Activated CD4-positive, alpha-beta T cell treated with anti-CD3 and anti-CD28 coated beads, Interleukin-2, amount 10 ng/mL, durations not matched to agents 24 days and 14 days (primary cell): ENCODE measurements at places on chromosomes 7 and 10.

- DNase-seq = no peak
Observed at GRCh38 chr10:31702005-31702404, 226.6 kb downstream of the ARHGAP12 start.

GRCh38 chr7:18623389-18623788 is 127.8 kb downstream of the HDAC9 start:
- no peak for DNase-seq

DNA sequence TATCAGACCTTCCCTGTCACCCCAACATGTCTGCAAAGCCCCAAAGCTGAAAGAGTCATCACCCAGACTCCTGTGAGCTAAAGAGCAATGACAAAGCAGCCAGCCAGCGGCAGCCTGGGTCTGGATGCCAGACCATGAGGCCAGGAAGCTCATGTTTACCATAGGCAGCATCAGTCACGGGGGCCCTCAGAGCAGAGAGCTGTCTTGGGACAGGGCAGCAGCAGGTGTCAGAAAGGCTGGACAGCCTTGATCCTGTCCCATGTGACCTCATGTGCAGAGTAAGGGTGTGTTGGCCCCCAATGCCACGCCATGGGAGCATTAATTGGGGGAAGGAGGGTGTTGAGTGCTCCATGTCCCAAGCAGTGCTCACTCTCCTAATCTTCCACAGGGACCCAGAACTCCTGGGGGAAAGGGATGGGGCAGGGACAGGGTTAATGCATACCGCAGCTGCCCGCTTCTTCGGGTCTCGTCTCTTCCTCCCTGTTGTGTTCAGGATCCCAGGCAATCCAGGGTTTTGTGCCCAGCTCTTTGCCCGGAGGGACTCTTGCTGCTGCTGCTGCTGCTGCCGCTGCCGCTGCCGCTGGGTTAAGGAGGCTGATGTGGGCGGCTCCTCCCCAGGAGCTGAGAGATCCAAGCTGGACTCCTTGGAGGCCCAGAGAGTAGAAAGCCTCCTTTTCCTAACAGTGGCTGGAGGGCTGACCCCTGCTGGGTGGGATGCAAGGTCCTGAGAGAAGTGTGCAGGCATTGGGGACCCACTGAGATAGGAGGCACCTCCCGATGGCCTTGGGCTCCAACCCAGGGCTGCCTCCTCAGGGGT is 7.1 kb downstream of the CCDC201 start:
- DNase-seq = no peak

GRCh38 chr7:102129636-102130370 is 156.9 kb upstream of the SH2B2 start:
- DNase-seq = no peak

GRCh38 chr10:86207226-86207625 is 159.4 kb downstream of the GRID1 start:
- DNase-seq = no peak

DNA sequence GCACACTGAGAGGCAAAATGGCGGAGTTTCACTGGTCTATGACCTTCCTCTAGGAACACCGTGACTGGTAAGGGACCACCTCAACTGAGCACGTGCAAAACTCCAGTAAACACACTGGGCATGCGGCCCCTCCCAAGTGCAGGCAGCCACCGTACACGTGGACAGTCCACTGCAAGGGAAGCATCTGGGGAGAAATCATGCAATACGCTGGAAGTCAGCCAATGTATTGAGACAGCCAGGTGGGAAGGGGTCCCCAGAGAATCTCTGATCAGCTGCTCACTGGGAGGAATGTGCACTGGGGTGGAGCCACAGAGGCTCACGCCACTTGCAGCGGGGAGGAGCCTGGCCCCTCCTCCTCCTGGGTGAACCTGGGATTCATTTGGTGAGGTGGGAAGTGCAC is 49.3 kb downstream of the CFAP46 start:
- DNase-seq = no peak

DNA sequence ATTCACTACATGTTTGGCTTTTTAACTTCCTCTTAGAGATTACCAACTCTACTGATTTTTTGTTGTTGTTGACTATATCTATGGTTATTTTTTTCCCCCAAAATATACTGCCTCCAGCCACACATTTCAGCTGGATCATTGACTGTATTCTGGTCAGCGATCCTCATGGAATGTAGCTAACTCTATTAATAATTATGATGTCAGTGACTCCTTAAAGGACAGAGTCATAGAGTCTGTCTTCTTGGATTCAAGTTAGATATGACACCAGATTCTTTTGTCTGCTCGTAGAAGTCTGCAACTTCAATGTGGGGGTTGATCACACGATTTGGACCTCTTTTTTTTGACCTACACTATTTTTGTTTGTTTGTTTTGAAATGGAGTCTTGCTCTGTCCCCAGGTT is 33.2 kb downstream of the UBN2 start:
- no peak for DNase-seq

DNA sequence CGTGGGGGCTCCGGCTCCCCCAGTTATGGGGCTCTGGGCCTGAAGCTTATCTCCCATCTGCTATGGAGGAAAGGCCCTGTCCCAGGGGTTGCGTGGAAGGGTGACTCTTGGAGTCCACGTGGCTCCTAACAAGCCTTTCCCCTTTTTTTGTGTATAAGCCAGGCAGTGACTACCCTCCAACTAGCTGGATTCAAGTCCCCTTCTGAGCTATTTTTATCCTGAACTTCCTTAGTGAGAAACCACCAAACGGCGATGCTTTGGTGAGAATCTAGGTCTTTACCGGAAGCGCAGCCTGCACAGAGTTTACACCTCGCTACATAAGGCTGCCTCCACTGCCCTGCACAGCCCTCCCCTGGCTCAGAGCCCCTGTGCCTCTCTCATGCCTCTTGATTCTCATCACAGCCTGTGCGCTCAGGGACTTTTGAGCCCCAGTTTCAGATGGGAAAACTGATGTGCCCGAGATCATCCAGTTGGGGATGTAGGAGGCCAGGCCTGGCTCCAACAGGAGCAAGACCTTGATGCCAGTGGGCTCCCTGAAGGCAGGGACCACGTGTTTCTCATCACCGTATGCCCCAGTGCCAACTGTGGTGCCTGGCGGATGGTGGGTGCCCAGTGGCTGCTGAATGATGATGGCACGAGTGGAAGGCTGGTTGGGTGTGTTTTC is 102.3 kb upstream of the PPIF start:
- DNase-seq = peak; percentile 80

DNA sequence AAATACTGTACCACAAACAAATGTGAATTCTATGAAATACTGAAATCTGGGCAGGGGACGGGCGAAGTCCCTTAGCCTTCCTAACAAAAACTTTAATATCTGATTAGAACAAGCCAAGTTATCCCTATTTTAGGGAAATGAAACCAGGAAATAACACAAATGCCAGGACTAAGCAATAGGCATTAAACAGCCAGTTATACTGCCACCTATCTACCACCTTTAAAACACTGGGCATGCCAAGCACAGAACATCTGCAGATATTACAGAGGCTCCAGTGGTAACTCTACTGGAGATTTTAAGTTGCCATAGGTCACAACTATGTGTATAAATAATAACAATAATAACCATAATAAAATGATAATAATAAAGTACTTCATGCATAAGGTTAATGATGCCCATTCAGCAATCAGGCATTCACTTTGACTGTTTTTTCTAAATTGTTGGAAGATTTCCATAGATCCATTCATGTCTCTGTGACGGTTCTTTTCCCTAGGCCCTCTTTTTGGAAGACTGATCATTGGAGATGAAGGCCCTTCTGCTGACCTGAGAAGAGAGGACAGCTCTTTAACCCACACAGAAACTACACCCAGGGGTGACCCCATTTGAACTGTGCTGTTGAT is 195.7 kb downstream of the CACNA2D1 start:
- DNase-seq = no peak

GRCh38 chr7:131131746-131132431 is 195.8 kb upstream of the MKLN1 start:
- DNase-seq = no peak

GRCh38 chr10:80501381-80501912 is 36.3 kb upstream of the SH2D4B start:
- DNase-seq = no peak

DNA sequence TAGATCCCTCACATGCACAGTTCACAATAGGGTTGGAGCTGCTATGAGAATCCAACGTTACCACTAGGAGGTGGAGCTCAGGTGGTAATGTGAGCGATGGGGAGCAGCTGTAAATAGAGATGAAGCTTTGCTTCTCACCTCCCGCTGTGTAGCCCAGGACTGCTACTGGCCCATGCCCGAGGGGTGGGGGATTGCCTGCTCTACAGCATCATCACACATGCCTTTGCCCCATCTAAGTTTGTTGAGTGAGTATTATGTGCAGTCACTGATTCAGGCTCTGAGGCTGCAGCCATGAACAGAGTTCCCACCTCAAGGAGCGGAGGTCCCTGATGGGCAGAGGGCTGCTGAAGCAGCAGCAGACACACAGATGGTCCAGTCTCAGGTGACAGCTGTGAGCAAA is 94.1 kb downstream of the CHST15 start:
- no peak for DNase-seq

DNA sequence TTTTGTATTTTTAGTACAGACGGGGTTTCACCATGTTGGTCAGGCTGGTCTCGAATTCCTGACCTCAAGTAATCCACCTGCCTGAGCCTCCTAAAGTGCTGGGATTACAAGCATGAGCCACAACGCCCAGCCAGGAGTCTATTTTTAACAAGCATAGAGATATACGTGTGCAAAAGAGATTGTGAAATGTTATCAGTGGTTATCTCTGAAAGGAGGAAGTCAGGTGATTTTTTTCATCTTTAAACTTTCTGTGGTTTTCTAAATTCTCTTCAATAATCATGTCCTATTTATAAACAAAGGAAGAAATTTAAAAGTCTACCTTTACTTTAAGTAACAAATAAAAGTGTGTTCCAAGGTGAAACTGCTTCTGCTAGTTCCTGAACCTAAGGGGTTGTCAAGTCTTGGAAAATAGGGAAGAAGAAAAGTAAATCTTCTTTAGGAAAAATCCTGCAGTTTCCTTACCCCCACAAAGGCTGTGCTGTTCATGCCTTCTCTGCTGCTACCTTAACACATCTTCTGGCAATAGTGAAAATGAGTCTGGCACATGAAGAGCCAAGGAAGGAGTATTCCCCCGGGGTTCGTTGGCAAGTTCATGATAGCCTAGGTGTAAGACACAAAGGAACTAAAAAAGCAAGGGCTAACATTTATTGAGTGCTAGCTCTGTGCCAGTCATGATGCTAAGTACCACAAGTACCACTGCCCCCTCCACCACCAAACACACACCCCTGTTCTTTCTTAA is 51.1 kb downstream of the CYP26A1 start:
- no peak for DNase-seq

- DNase-seq = no peak
Observed at GRCh38 chr7:128961030-128961659, 23.4 kb downstream of the IRF5 start.

DNA sequence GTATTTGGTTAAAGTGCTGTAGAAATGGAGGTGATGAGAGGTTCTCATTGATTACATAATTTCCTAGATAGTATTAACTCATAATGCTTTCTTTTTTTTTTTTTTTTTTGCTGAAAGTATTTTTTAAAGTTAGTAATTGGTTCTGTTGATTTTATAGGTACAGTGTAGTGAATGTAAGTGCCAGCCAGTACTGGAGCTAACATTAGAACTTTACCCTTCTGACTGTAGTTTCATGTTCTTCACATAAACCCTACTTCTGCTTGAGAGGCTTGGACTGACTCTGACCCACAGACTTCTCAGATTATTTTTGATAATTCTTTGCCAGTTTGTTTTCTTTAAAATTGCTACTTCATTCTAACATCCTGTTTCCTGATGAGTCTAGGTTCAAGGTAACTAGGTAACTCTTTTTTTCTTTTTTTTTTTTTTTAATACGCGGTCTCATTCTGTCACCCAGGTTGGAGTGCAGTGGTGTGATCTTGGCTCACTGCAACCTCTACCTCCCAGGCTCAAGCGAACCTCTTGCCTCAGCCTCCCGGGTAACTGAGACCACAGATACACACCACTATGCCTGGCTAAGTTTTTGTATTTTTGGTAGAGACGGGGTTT is 92.2 kb upstream of the OIT3 start:
- no peak for DNase-seq

GRCh38 chr7:155562106-155562505 is 15.7 kb upstream of the CNPY1 start:
- no peak for DNase-seq

DNA sequence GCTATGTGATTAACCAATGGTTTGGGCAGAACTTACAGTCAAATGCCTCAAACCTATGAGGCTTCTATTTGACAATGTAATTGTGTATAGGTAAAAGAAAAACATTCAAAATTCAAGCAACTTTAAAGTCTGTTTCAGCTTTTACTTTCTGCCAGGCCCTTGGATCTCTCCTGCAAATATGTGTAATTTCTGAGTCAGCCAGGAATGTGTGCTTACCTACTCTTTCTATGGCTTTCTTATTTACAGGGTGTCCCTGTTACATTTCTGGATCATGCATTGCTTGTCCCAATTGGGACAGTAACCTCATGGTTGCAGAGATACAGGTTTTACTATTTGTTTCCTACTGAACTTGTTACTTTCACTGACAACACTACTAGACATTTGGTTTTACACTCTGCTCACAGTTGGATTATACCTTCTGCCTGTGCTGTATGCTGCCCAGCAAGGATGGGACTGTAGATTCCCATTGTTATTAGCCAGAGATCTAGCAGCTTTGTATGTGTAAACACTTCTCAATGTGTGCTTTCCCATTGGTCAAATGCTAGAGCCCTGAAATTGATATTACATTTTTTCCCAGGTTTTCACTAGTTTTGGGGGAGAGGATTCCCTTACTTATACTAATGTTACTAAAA is 355.3 kb downstream of the ARL4A start:
- DNase-seq = no peak

DNA sequence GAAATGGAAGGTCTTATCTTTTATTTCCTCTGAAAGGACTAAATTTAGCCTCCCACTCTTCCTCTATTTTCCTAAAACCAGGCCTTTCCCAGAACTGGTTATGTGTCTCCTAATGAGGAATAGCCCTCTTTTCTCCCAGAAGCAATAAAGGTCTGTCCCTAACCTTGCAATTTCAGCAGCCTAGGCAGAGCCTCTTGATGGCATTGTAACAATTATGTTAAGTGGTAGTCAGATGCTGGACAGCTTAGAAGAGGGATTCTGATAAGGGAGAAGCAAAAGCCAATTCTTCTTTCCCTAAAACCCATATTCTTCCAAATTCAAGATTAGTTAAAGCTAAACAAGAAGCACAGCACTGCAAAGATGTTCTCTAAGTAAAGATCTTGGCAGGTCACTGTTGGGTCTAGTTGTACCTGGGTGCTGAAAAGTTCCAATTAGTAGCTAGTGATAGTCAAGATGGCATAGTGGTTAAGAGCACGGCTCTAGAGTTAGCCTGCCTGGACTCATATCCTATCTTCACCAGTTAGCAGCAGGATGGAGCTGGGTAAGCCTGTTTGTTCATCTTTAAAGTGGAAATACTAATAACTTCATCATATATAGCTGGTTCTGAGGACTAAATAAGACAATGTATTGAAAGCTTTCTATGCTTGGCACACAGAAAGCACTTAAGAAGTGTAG is 14.3 kb upstream of the KCNIP2 start:
- DNase-seq = no peak

GRCh38 chr10:56561336-56561735 is 200.3 kb upstream of the ZWINT start:
- DNase-seq = no peak

- DNase-seq = no peak
Observed at GRCh38 chr10:74433993-74434392, 283.0 kb downstream of the ADK start.
